ENCODE measurements at places on chromosomes 7 and 10.

- no peak for DNase-seq
Observed at GRCh38 chr7:121913947-121914675, 41.1 kb downstream of the PTPRZ1 start.

DNA sequence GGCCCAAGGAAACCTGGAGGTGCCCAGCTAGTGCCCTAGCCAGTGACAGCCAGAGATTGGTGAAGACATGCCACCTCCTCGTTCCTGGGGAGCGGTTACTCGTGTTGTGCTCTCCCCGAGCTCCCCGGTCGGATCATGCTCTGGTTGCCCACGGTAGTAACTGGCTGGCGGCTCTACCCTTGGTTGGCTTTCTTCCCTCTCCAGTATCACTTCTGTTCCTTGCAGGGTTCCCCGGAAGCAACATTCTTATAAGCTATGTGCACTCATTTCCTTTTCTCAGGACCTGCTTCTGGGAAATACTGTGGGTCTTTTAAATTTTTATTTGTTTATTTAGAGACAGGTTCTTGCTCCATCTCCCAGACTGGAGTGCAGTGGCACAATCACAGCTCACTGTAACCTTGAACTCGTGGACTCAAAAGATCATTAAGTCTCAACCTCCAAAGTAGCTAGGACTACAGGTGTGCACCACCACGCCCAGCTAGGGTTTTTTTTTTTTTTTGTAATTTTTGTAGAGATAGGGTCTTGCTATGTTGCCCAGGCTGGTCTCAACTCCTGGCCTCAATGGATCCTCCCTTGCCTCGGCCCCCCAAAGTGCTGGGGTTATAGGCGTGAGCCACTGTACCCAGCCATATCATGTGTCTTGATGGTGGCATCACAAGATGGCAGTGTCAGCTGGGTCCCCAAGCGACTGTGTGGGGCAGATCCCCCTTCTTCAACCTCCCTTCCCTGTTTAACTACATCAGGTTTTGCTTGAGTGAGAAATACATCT lies 6.9 kb upstream of the CALHM1 start:
- DNase-seq = no peak

DNA sequence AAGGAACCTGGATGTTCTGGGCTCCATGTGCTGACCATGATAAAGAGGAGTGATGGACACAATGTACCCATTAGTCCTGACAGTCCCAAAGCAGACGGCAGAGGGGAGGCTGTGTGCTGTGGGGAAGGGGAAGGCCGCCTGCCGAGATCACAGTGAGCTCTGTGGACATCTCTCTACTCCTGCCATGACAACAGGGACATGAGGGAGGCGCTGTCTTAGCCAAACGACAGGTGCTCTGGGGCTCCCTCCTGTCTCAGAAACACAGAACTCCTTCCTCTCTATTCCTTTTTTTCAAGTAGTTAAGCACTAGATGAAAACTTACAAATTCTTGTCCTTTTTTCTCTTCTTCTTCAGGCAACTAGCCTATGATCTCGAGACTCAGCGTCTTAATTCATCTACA lies 113.1 kb downstream of the RNF32 start:
- DNase-seq = no peak

GRCh38 chr10:90614631-90615030 lies 243.2 kb downstream of the HTR7 start:
- no peak for DNase-seq

- no peak for DNase-seq
Observed at GRCh38 chr10:69278446-69278963, at the start of gene HK1. TSS of gene HK1 (plus strand) at chr10:69278496.

- DNase-seq = no peak
Observed at GRCh38 chr10:76089556-76090180, 658.2 kb downstream of the LRMDA start.

DNA sequence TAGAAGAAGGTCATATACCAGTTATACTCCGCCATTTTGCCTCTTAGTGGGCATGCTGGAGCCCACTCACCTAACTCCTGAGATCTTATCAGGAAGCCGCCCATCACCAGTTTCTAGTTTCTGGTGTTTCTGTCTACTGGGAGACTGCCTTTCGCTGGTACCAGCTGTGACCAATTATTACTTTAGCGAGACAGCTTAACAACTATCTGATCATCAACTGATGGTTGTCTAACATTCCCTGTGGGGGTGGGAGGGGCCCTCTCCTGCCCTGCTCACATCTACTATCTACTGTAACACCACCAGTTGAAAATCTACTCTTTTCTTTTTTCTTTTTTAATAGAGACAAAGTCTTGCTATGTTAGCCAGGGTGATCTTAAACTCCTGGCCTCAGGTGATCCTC lies 46.2 kb upstream of the C10orf67 start:
- DNase-seq = no peak

DNA sequence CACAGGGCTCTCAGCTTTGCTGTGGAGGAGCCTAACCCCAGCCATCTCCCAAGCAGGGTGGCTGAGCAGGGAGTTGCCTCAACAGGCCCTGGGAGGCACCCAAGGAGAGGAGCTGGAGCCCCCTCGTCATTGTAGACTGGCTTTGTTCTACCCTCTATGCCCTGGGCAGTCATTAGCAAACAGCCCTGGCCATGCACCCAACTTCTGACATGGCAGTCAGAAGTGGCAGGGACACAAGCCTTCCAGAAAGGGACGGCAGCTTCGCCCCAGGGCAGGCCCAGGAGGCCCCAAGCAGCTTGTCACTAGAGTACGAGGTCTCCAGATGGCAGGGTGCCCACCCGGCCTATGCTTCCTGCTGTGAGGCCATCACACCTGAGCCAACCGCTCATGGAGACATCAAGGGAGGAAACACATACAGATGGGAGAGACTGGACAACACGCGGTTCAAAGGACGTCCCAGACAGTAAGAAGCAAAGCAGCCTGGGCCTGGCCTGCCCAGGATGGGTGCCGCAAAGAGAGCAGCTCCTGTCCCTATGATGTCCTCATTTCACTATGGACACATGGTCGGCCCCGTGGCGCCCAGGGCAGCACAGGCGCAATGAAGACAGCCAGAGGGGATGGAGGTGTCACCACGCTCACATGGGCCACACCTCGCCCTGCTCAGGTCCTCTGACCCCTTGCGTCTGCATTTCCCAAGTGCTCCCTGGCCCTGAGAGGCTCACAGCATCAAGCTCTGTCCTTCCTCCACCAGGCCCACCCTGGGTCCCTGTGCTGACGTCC lies 190.9 kb upstream of the CXCL12 start:
- DNase-seq = no peak

DNA sequence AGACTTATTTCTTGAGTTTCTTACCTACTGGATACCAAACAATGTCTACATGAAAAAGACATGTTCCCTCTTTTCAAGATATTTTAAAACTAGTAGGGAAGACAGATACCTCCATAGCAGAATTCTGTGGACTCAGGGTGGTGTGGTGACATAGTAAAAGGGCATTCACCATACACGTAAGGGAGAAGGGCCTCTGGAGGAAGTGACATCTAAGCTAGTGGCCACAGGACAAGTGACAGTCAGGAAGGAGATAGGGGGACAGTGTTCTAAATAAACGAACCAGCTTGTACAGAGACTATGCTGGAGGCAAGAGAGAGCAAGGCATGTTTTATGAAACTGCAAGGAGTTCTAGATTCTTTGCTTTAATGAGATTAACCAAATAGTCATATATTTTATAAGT lies 321.7 kb upstream of the LRGUK start:
- no peak for DNase-seq

GRCh38 chr7:125773113-125773785 lies 843.6 kb upstream of the POT1 start:
- DNase-seq = no peak

DNA sequence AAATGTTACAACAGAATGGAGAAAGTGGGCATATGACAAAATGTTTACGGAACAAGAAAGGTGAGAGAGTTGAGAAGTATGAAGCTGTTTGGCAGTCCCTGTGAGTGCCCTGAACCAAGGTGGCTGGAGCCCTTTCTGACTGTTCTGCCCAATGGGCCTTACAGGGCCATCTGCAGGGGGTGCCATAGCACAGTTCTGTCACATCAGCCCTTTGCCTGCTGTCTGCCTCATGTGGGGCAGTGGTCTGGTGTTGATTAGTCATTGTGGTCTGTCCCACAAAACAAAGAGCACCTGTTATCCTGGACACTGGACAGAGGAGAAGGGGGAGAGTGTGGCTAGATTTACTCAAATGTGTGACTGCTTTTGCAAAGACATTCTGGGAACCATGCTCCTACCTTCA lies 51.5 kb upstream of the OSBPL3 start:
- no peak for DNase-seq

DNA sequence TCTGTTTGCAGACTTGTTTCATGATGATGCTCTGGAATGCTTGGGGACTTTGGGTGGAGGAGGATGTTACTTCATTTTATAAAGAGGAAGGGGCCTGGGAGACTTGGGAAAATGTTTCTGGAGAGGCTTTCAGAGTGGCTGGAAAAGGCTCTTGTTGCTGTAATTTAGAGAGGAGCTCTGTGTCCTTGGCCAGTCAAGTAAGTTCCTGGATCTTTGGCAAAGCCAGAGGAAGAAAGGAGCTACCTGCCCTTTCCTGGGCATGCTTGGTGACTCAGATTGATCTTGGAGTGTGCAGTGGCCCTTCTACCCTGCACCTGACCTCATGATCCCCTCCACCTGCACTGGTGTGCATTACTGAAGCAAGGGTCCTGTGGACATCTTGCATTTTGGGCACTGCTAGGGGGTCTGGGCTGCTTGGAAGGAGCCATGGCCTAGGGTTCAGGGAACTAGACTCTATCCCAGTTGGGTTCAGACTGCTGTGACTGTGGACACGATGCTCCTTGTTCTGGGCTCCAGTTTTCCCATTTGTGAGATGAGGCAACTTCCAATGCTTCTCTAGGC lies 56.1 kb downstream of the ADCYAP1R1 start:
- DNase-seq = no peak

GRCh38 chr10:79404231-79404609 lies 41.2 kb downstream of the ZCCHC24 start:
- DNase-seq = no peak

DNA sequence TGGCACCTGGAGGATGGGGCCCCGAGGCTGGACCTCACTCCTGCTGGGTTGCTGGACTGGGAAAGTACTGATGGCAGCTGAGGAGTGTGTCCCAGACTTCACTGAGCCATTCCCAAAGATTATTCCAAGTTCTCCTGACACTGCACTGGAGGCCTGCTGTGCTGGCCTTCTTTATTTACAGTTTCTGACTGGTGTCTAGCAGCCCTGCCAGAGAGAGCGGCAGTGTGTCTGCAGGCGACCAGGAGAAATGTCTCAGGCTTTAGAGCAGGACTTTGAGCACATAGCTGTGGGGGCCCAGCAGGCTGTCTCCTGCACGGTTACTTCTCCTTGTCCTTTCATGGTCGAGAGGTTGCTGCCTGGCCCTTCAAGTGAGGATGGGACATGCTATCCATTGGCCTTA lies 16.1 kb downstream of the HTRA1 start:
- DNase-seq = no peak

- DNase-seq = no peak
Observed at GRCh38 chr7:43649755-43650274, 66.9 kb downstream of the STK17A start.

GRCh38 chr7:43114458-43114780 lies 2.0 kb downstream of the HECW1 start:
- DNase-seq = no peak

- no peak for DNase-seq
Observed at GRCh38 chr10:31061941-31062340, 30.3 kb upstream of the ZNF438 start.

DNA sequence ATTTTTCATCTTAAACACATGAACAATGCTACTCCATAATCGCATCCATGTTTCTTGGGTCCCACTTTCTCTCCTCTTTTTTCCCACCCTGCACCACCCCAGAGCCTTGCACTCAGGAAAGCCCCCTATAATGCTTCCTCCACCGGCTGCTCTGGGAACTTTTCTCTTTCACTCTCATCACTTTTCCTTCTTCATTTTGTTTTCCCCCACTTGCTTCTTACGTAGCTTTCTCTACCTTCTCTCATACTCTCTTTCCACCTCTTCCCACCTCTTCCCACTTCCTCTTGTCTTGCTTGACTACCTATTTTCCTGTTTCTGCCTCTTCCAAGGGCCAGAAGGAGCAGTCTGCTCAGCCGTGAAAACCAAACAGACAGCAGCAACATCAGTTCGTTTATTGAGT lies 229.5 kb upstream of the RHOBTB1 start:
- no peak for DNase-seq

DNA sequence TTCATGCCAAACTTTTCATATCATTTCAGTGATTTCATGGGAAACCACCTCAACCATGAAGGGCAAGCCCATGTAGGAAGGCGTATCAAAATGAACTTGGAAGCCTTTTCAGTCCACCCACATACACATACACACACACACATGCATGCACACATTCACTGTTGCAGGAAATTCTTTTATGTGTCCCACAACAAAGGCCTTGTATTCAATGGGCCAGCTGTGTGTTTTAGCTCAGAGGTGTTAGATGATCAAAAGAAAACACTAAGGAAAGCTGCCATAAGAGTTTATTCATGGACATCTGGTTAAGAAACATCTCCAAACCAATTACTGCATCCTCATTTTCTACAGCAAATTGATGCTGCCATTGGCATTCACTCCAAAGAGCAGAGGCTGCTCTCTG lies 74.4 kb upstream of the STK17A start:
- DNase-seq = no peak

DNA sequence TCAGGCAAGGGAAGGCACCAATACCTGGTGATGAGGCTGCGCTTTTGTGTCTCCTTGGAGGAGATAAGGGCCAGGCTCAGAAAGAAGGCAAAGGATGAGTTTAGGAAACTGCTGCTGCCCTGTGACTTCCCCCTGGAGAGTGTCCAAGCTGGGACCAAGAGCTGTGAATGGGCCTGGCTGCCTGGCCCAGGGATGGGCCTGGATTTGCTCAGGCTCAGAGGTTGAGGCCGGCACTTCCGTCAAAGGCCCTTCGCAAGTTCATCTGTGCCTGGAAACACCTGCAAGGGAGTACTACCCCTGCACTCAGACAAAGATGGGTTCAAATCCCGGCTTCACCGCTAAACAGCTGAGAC lies 50.5 kb upstream of the NANOS1 start:
- DNase-seq = no peak

DNA sequence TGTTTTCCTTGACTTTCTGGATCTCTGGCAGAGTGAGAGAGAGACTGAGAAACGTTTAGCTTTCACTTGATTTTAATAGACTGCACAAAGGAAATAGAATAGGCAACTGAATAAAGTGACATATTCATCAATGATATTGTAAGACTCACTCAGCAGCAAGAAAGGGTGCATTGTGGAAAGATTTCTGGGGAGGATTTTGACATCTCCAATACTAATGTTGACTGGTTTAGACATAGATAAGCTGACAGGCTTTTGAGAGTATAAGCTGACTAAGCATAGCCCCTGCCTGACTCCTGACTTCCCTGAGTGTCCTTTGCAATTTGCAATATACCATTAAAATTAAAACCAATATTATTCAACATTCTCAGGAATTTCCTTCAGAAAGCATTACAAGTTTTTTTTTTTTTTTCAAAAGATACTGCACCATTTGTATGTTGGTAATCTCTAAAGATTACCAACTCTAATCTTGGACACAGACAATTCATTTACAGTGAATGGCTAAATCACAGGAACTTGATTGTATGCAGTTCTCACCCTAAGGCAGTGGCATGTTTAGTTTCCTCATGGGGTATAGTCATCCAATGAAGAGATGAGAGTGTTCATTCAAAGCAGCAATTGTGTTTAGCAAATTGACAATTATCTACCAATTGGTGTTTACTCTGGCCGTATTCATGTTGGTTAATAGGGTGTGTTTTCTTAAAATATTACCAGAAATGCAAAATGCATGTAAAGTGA lies 325.6 kb downstream of the SORCS3 start:
- DNase-seq = no peak

- no peak for DNase-seq
Observed at GRCh38 chr7:13092708-13093005, 405.2 kb downstream of the ARL4A start.
